ENCODE measurements at places on chromosomes 7 and 10.

DNA sequence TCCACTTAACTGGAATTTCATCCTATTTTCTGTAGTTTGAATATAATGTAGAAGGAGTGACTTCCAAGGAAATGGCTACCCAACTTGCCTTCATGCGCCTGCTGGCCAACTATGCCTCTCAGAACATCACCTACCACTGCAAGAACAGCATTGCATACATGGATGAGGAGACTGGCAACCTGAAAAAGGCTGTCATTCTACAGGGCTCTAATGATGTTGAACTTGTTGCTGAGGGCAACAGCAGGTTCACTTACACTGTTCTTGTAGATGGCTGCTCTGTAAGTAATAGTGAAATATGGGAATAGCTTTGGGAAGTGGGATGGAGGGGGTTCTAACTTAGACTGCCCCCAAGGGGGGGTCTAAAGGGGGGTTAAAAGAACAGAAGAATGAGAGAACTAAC lies 34.5 kb downstream of the COL1A2 start:
- DNase-seq: no peak

GRCh38 chr10:3043512-3044368 lies 23.6 kb upstream of the PFKP start:
- DNase-seq: peak; percentile 60

DNA sequence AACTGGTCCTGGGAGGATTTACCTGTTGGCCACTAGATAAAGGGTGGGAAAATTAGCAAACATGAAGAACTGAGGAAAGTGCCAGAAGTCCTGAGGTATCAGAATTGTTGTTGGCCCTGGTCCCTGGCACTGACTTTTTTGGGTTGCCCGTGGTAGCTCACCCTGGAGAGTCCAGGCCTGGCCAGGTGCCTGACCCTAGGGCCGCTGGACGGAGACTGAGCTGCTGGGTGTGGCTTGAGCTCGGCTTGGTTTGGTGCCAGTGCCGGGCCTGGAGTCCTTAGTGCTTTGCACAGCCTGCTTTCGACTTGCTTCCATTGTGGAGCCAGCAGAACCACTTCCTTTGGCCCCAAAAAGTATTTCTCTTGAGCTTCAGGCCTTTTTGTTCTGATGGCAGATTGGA lies 12.9 kb downstream of the MDH2 start:
- DNase-seq: no peak

- no peak for DNase-seq
Observed at GRCh38 chr10:77391605-77392235, 245.9 kb downstream of the KCNMA1 start.
